ENCODE measurements at places on chromosomes 2 and 18.

GRCh38 chr2:121774235-121774634 lies 18.8 kb downstream of the TSN start:
- DNase-seq = no peak

GRCh38 chr2:17814601-17815000 lies 1.7 kb upstream of the MSGN1 start:
- DNase-seq = no peak

DNA sequence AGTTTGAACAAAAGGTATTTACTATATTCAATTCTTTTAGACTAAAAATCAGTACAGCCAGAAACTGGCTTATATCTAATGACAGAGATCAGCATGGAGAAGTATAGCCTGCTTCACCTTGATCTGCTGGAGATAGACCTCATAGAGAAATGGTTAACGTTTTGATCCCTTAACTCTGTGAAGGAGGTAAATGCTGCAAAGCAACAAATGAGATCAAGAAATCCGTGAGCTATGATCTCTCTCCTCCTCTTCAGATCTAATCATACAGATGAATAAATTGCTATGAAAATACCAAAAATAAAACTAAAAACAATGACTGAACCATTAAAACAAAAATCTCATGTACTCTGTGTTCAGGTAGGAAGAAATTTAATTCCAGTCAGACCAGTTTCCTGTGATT lies 42.8 kb downstream of the KLHL14 start:
- no peak for DNase-seq

- peak; percentile 59 for DNase-seq
Measured at GRCh38 chr2:10305254-10305635, 2.5 kb downstream of the HPCAL1 start.

GRCh38 chr2:4903656-4904348 lies 788.4 kb upstream of the SOX11 start:
- no peak for DNase-seq

- no peak for DNase-seq
Measured at GRCh38 chr2:166404831-166405568, 29.3 kb upstream of the SCN9A start.

- DNase-seq = peak; percentile 44
Measured at GRCh38 chr2:8677646-8678592, 3.9 kb upstream of the ID2 start.

- DNase-seq = no peak
Measured at GRCh38 chr2:86821842-86822241, 31.1 kb upstream of the CD8A start.

DNA sequence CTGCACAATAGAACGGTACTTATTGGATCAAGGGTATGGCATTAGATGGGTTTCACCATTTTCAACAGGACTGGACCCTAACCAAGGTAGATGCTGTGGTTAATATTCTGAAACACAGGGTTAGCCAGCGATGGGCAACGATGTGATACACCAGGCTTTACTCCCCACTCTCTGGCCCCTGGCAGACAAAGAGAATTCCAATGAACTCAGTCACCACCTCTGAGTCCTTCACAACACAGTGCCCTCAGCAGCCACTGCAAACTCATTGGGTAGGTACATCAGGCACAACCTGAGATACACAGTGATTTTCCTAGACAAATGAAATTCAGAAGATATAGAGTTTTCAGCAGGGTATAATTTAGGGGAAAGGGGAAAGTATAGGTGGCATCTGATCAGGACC lies 634.5 kb downstream of the ZEB2 start:
- no peak for DNase-seq

GRCh38 chr2:99187011-99187410 lies 6.0 kb downstream of the MRPL30 start:
- DNase-seq = no peak

GRCh38 chr2:44932079-44932478 lies 9.4 kb upstream of the SIX3 start:
- DNase-seq = no peak

DNA sequence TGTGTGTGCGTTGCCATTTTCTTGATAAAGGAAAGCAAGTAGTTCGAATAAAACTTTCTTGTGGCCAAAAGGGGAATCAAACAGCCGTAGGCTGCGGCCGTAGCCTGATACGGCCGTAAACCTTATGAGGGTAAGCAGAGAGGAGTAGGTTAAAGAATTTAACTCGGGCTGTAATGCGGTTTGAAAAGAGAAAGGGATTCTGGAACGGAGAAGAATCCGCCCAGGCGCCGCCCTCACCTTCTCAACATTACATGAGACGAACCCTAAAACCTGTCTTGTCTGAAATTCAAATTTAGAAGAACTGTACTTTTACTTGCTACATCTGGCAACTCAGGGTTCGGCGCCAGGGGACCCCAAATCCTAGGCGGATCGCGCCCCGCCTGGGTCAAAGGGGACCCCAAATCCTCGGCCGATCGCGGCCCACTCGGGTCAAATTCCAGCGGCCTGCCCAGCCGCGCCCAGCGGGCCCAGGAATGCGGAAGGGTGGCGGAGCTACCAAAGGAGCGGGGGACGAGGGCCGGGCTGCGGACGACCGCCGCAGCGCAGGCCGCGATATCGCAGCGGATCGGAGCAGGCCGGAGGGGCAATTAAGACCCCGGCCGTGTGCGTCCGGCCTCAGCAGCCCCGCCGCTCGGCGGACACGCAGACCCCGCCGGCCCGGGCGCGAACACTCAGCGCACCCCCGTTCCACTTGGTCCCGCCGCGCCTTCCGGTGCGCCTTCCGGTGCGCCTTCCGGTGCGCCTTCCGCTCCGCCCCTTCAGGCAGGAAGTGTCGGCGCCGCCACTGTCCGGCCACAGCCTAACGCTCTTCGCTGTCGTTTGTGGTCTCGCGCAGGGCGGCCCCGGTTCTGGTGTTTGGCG lies at the start of gene MYL12B:
Gene MYL12B, plus strand, starts transcription at position 761 of the 861 bp plus-strand sequence. CDS start 10,766 bp downstream, outside the sequence.
- DNase-seq = peak; percentile 87

DNA sequence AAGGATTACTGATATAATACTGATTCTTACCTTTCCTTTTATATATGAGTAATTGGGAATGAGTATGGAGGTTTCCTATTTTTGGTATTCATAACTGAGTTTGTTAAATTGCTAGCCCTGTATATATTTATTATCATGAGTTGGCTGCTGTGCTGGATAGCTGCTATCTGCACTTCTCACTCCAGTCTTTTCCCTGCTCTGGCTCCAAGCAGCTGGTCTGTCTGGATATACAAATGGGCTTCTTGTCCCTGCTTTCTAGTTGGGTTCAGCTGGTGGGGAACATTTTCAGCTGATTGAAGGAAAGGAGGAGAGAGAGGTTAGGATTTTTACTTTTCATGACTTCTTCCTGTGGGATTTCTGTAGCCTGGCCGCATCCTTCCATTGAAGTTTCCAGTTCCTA lies 41.2 kb downstream of the AGFG1 start:
- no peak for DNase-seq

DNA sequence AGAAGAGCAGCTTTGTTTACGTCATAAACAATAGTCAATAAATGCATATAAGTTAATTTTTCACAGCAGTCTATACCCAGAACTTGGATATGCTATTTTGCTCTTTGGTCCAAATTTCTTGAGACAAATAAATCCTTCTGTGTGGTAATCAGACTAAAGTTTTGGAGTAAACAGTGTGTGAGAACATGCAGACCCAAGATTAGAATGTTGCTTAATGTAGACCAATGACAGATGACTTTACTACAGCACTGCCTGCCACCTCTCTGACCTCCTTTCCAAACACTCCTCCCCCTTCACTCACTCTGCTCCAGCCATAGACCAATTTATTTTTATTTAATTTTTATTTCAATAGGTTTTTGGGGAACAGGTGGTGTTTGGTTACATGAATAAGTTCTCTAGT lies 115.3 kb upstream of the TANK start:
- DNase-seq = no peak

- DNase-seq = no peak
Measured at GRCh38 chr2:10352361-10352760, 49.7 kb downstream of the HPCAL1 start.

GRCh38 chr2:241412144-241412543 lies 56.1 kb downstream of the FARP2 start:
- DNase-seq = no peak

GRCh38 chr2:191620144-191620543 lies 57.8 kb upstream of the NABP1 start:
- DNase-seq = no peak
